ENCODE measurements at places on chromosomes 4 and X.
A peak's percentile ranks its signal among the peaks of the same experiment; 100 is the strongest.

DNA sequence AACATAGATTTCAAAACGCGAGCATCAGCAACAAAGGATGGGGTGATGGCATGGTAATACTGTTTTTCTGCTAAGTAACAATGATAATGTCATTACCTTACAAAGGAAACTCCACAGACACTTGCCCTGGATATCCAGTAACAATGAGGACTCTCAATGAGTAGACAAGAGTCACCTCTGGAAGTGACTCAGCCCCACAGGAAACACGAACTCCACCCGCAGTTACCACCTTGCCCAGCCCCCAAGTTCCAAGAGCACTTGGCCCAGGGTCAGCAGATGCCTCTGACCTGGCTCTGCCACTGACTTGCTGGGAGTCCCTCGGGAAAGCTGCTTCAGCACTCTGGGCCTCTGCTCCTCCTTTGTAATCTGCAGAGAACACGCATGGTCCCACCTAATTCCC, 110.3 kb upstream of the MAP3K15 start:
- DNase-seq: no peak

- peak; percentile 48 for DNase-seq
These were observed at the start of gene CYP4V2 for GRCh38 chr4:186191200-186192065. Gene CYP4V2 (plus strand): TSS chr4:186191567. CDS start chr4:186191824, 257 bp downstream.

- no peak for DNase-seq
These were observed 22.9 kb upstream of the FAT1 start for GRCh38 chr4:186746581-186746980.

DNA sequence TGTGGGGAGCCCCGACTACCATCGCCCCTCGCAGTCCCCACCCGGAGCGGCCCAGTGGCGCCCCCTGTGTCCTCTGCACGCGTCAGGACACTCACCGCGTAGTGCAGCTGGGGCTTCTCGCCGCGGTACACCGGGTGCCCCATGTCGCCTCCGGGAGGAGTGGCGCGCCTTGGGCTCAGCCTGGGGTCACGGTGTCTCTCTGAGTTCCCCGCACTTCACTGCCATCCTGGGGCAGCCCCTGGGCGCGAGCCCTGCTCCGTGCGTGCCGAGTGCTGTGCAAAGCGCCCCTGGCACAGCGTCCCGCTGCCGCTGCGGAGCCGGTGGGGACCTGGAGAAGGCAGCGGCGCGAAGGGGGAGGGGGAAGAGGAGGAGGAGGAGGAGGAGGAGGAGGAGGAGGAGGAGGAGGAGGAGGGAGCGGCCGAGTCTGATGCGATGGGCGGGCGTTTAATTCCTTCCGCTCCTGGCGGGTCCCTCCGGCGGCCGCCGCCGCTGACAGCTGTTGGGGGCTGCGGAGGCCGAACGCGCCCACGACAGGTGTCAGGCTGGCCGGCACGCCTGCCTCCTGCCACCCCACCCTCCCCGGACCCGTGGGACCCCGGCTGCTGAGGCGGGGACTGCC, 134.3 kb downstream of the AMELX start:
- no peak for DNase-seq

GRCh38 chrX:42825201-42825600, 47.2 kb upstream of the PPP1R2C start:
- DNase-seq: no peak

Measured in AG09319 (cell line).